ENCODE measurements at places on chromosomes 11 and 22.

DNA sequence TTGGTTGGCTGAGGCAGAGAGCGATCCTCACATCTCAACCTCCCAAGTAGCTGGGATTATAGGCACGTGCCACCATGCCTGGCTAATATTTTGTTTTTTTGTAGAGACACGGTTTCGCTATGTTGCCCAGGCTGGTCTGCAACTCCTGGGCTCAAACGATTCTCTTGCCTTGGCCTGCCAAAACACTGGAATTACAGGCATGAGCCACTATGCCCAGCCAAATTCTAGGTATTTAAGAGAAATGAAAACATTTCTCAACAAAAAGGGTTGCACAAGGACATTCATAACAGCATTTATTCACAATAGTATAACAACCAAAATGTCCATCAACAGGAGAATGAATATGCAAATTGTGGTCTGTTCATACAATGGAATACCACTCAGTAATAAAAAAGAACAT lies 31.7 kb upstream of the RBX1 start:
- no peak for DNase-seq

- DNase-seq, result no peak
Measured at GRCh38 chr11:57638005-57638781, 11.5 kb downstream of the YPEL4 start.

- DNase-seq, result no peak
Measured at GRCh38 chr11:1421291-1421690, 31.6 kb downstream of the BRSK2 start.

DNA sequence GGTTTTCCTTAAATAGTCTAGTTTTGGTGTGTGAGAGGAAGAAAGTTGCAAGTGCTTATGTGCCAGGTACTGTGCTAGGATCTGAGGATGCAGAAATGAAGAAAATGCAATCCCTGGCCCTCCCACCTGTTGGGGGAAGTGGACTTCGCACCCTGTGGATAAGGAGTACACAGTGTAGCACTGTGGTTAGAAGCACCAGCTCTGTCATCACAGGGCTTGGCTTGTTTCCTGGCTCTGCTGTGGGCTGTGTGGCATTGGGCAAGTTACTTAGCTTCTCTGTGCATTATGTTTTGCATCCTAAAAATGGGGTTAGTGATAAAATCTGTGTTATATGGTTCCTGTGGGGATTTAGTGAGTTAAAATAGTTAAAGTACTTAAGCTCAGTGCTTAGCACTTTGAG lies 68.2 kb downstream of the ENDOD1 start:
- DNase-seq, result no peak

DNA sequence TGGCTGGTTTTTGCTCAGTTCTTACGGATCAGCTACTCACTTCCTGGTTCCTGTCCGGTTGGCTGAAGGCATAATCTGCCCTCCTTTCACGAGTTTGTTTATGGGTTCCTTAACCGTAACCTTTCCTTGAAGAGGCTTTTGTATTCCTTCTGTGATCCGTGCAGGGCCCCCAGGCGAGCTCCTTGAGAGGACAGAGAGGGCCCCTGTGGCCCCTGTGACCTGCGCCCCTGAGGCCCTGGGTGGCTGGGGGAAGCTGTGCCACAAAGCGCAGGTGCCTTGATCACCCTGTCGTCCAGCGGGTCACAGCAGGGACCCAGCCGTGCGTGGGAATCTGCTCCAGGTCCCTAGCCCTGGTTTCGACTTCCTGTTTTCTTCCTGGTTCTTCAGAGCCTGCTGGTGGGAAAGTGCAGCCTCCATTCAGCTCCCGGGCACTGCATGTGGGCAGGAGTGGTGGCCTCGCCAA lies 27.8 kb upstream of the FADD start:
- DNase-seq, result no peak

- DNase-seq, result peak; percentile 56
Measured at GRCh38 chr11:66080055-66080817, 10.2 kb downstream of the PACS1 start.

DNA sequence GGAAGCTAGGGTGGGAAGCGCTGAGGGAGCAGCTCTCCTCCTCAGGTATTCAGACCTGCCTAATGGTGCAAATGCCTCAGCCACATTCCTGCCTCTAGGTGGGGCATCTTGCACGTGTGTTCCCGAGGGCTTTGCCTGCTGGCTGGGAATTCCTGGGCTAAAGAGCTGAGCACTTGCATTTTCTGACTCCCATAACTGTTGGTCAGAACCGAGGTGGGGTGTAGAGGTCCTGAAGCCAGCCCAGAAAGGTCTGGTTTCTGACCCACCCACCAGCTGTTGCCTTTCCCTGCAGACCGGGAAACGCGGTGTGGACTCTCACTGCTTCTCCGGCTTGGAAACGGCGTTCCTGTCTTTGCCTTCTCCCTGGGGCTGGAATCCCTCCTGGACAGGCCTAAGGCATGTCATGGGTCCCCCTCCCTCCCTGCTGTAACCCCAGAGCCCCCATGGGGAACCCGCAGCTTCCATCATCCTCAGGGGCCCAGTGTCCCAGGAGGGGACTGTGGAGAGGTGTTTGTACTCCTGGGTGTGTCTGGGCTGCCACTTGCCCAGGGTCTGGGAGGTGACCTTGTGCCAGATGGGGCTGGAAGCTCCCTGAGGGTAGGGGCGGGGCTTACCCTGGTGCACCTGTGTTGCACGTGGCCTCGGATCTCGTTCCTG lies 24.0 kb upstream of the SMIM38 start:
- no peak for DNase-seq

DNA sequence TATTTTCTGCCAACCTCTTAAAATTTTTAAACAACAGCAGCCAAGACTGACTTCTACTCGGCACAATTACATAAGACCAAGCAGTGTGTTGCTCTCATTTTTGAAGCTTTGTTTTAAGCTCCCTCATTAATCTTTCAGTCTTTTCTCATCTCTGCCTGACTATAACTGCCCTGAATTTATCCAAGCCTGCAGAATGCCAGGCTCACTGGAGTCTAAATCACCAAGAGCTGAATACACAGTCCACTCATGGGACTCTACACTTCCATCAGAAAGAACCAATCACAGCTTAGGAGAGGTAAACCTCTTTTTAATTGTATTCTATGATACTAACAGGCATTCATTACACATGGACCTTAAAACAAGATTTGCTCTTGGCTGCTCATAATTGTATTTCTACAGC lies 178.7 kb downstream of the CADM1 start:
- DNase-seq, result no peak

DNA sequence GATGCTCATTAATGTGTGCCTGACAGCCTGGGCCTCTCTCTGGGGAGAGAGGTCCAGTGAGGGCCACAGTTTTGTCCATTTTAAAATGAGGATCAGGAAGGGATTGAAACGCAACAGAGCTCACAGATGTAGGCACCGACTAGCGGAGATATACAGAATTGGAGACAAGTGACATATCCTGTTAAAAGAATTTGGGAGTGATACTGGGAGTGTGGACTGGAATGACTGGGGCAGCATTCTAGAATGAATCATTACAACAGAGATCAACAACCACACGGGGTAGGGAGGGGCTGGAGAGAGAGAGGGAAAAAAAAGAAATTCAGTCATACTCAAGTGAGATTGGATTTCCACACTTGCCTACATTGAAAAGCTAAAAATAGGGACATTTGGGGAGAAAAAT lies 2.5 kb upstream of the NCAM1 start:
- DNase-seq, result no peak

DNA sequence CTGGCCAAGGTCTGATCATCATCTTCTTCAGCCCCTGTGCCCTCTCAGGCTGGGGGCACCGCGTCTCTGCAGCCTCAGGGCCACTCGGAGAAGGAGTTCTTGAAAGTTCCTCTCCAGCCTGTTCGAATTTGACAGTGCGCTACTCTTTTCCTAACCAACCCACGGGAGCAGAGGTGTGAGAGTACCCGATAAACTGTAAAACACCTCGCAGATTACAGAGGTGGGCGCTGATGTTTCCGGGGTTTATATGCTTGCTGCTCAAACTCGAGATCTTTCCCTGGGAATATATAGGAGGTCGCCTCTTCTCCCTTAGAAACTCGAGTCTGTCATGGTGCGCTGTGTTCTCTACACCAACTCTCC lies 515 bp downstream of the CTR9 start:
- no peak for DNase-seq

Measured in stimulated activated CD4-positive, alpha-beta T cell treated with anti-CD3 and anti-CD28 coated beads, Interleukin-1b, Interleukin-23, amount 100 ng/mL, for 1 hour (primary cell).